Stimulated activated CD8-positive, alpha-beta memory T cell treated with anti-CD3 and anti-CD28 coated beads, Interleukin-15, amount 100 ng/mL, for 48 hours (primary cell): ENCODE measurements at places on chromosomes 12 and 14.

- no peak for DNase-seq
Measured at GRCh38 chr14:77290705-77291104, 19.7 kb upstream of the NGB start.

DNA sequence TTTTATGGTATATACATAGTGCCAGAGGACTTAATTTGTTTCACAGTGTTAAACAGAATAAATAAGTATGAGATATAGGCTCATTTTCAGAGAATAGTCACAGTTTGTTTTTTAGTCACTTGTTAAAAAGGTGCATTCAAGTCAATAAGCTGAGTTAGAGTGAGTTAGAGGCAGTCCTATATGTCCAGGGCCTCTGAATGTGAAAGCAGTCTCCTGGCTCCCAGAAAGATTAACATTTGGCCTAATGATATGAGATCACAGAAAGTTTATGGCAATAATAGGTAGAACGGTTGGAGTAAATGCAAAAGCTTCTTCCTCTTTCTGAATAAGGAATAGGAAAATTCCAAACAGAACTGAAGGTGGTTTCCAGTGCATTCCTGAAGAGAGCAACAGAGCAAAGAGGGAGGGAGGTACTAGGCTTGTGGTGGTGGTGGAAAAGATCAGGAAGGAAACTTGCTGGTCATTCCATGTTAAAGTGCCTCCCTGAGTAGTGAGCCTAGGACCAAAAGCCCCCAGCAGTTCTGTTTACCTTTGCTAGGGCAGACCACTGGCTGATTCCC lies 54.4 kb downstream of the SLC38A4 start:
- no peak for DNase-seq

DNA sequence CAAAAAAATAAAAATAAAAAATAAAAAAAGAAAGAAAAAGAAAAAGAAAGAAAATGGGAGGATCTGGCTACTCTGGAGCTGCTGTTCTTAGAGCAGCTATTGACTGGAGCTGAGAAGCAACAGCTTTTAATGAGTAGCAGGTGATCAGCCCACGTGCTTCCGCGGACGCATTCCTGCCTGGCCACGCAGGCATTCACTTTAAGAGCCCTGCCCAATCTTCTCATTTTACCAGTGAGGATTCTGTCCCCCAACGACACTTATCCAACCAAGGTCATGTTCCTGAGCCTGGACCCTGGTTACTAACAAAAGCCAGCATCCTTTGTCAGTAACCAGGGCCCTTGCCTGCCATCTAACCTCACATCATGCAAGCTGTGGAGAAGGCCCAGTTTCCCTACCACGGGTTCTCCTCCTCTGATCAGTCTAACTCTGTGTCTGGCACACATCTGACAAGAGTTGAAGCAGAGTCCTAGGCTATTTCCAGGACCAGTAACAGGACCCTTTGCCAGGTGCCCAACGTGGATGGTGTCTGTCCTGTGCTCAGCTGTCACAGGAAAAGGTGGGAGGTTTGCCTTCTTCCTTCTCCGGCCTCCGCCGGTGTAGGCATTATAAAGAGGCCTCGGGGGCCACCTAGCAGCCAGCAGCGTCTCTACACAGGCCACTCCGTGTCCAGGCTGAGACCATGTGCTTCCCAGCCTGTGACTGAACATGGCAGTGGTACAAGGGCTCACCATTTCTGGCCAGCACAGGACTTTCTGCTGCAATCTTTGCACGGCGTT lies 60.9 kb upstream of the GPATCH2L start:
- no peak for DNase-seq

DNA sequence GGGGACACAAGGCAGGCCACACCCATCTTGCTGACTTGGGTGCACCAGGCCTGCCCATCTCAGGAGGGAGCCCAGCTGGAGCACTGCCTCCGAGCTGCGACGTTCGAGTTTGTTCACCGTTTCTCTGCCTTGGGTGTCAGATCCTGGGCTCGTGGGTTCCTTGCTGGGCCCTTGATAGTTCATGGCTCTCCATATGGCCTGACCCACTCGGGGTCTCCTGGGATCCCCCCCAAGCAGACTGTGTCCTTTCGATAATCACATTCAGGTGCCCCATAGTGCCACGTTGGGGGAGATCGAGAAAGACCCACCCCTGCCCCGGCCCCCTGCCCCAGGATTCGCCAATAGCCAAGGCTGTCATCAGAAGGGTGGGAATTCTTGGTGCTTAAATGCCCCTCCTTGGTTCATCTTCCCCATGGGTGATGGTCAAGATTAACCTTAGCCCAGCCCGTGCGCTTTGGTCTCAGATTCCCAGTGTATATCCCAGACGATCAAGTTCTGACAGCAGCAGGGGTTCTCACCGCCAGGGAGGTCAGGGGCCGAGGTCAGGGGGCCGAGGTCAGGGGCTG lies 7.4 kb downstream of the RFLNA start:
- no peak for DNase-seq

DNA sequence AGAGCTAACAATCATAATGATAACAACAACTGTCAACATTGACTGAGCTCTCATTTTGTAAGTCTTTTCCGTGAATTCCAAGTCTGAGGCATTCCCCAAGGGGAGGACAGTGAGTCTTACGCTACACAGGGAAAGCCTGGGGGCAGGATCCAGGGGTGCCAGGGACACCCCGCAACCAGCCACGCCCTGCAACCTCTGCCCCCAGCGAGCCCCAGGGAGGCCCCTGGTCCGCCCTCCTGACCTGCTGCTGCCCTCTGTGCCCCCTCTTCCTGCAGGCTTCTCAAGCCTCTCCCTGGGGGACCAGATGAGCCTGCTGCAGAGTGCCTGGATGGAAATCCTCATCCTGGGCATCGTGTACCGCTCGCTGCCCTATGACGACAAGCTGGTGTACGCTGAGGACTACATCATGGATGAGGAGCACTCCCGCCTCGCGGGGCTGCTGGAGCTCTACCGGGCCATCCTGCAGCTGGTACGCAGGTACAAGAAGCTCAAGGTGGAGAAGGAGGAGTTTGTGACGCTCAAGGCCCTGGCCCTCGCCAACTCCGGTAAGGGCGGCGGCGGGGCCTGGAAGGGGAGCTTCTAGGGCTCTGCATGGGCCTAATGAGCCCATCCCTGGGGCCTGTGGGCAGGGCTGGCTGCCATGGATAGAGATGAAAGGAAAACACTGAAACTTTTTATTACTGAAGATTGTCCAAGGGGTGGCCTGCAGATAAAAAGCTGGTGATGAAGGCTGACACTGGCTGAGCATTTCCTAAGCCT lies 115.4 kb downstream of the ESRRB start:
- no peak for DNase-seq

GRCh38 chr12:52530366-52530765 lies 10.2 kb upstream of the KRT5 start:
- DNase-seq: no peak

- DNase-seq: no peak
Measured at GRCh38 chr12:6463216-6463615, 7.3 kb downstream of the VAMP1 start.

DNA sequence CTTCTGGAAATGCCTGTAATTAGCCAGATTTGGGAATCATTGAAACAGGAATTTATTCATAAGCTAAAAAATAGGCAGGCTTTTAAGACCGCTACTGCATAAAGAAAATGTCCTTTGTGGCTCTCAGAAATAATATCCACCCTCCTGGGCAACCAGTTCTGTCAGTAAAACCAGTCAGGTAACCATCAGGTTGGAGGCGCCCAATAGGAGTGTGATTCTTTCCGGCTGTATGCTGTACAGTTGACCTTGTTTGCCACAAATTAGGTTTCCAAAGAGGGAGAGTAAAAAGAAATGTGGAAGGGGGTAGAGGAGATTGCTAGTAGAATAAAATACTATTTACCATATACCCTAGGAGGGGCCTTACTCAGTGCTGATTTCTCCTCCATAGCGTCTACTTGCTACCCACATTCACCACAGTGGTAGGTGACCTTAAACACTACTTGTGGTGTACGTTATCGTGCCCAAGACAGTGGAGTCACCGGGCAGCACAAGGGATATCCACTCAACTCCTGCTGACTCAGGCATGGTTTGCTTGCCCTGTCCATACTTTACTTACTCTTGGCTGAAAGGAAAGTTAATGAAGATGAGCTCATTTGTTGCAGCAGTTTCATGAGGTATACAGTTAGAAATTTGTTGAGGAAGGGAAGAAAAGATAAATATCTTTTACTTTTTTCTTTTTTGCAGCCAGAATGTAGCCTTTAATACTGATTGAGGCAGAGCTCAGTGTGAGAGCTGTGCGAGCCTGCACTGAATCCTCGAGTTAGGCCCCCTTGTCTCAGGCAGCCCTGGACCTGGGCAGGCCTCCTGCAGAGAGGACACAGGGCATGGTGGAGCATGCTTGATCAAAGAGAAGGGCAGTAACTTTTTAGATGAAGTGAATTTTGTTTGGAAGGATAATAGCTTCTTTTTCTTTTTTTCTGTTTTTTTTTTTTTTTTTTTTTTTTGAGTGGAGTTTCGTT lies 76.7 kb downstream of the DIP2B start:
- DNase-seq: no peak

GRCh38 chr14:49895480-49895879 lies 2.6 kb downstream of the ARF6 start:
- DNase-seq: no peak

- DNase-seq: no peak
Measured at GRCh38 chr12:66144791-66145754, 14.5 kb upstream of the LLPH start.

GRCh38 chr14:70896317-70896716 lies 10.9 kb upstream of the PCNX1 start:
- no peak for DNase-seq

- no peak for DNase-seq
Measured at GRCh38 chr14:104856869-104857860, 7.9 kb upstream of the CEP170B start.

- no peak for DNase-seq
Measured at GRCh38 chr14:103097994-103098957, 3.8 kb downstream of the EXOC3L4 start.

- no peak for DNase-seq
Measured at GRCh38 chr12:118119449-118119879, 15.7 kb upstream of the VSIG10 start.

- no peak for DNase-seq
Measured at GRCh38 chr14:55610713-55611370, 30.8 kb downstream of the KTN1 start.

DNA sequence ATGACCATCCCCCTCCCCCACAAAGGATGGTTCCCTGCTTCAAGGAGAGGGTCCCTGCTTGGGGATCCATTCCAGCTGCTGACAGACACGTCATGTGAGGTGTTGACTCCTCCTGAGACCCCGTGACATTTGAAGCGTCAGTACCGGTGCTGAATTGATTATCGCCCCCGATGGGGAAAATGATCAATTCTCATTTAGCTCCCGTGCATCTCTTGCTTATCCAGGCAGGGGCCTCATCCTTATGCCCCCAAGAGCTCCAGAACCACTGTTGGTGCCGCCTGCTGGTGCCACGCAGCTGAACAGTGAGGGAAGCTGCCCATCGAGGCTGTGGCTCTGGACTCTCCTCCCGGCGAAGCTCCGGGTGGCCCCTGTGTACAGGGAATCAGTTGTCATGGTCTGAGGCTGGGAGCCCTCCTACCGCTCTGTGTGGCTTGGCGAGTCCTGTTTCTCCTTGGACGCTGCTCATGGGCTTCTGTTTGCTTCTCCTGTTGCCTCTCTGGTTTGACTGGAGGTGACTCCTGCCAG lies 4.6 kb downstream of the KIF26A start:
- DNase-seq: no peak

DNA sequence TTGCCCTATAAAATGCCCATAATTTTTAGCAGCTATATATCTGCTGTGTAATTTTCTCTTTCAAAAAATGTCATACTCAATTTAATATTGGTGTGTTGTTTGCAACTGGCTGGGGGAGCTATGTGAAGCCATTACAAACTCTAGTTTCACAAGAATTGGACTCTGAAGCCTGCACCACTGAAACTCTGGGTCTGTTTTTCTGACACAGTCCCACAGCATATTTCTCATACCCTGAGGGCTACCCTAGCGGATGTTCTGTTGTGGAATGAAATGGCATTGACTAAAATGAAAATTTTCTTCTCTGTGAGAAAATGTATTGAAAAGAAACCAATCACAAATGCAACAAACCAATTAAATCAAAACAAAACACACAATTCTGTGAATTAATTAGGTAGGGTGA lies 284.6 kb upstream of the NPAS3 start:
- no peak for DNase-seq

- DNase-seq: no peak
Measured at GRCh38 chr14:71333705-71334104, 426.4 kb downstream of the PCNX1 start.

GRCh38 chr14:32256576-32256975 lies 53.5 kb upstream of the RNU6-8 start:
- DNase-seq: no peak

GRCh38 chr12:12219664-12220063 lies 47.2 kb downstream of the LRP6 start:
- DNase-seq: no peak

DNA sequence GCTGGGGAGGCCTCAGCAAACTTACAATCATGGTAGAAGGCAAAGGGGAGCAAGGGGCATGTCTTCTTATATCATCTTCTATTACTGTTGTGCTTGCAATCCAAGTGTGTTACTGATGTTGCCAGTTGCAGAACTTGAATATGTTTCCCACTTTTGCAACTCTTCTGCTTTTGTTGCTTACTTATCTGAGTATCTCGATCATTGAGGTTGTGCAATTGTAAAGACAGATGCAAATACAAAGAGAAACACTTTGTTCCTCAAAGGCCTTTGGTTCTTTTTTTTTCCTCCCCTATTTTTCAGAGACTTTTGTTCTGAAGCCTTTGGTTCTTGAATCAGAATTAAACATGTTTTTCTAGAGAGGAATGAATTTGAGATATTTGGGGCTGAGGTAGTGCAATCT lies 3.7 kb upstream of the COX8C start:
- DNase-seq: no peak

GRCh38 chr12:39352471-39353017 lies 90.4 kb downstream of the KIF21A start:
- DNase-seq: no peak

DNA sequence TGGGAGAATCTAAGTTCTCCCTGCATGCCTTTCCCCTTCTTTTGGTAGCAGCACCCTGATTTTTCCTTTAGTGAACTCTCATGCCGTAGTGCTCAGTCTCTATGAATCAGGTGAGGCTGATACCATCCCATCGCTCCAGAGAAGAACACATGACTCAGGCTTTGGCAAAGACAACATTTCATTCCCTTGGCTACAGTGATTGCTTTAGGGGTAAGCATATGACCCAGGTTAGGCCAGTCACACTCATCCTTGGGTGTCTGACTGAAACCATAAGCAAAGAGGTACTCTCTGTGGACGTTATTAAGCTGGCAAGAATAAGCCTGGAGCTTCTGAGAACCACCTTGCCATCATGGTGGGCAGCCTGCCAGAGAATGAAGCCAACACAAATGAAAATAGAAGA lies 141.8 kb downstream of the MYRFL start:
- DNase-seq: no peak
